Chondrocyte (in vitro differentiated cells): ENCODE measurements at places on chromosomes 1 and 21. TPM values are rescaled to one million over a fixed set of nuclear protein-coding genes. Genes with fewer than 3 reads are reported as not detected.
A peak's percentile ranks its signal among the peaks of the same experiment; 100 is the strongest.

DNA sequence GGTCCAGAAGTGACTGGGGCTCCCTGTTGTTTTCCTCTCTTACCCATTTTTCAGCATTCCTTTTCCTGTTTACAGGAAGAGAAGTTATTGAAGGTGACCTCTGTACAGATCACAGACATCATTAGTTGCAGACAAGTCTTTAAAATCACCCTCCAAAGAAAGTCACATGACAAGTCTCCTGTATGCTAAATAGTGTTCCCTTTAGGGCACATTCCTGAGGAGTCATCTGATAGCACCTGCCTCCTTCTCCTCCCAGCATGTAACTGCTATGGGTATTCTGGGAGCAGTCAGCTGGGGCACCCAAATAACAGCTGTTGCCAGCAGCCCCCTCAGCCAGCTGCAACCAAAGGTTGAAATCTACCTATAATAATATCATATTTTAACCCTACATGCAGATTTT, 200.6 kb downstream of the PTGER3 start:
- DNase-seq: no peak
- peaks cover 2% of the 10 kb centered on the region for H3K27me3 ChIP-seq
- H3K36me3 ChIP-seq: no peaks in the 10 kb centered on the region
- H3K4me1 ChIP-seq: no peaks in the 10 kb centered on the region
- no peak overlapping the region for H3K4me3 ChIP-seq

DNA sequence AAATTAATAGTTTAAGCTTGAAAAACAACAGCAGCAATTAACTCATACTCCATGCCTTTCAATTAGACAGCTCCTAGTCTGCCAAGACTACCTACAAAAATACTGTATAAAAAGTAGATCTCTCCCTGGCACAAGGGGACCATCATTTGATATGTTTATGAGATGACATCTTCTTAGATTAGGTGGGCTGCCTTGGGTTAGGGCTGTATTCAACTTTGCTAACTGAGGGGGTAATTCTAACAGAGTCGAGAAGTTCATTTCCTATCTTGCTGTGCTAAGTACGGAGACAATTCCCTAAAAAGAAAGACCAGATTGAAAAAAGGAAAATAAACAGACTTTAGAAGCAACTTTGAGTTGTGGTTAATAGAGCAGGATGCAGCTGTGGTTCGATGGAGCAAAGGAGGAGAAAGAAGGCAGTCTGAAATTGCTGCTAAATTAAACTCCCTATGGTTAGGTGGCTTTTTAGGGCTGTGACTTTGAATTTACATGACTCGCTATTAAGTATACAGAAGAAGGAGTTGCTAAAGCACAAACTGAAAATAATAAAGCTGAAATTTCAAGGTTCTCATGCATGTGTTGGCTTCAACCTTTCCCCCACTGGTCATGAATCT, 75.4 kb downstream of the CDC7 start:
- DNase-seq: no peak
- no peak overlapping the region for H3K4me3 ChIP-seq

DMRTA2 gene
- total RNA-seq: not detected in 3 replicates

NBL1 gene
- total RNA-seq: 158 to 249 TPM (median 159 TPM) in 3 replicates

GRCh38 chr1:200916681-200917080, 22.0 kb downstream of the INAVA start:
- no peak overlapping the region for H3K4me3 ChIP-seq
- no peak overlapping the region for H3K27ac ChIP-seq
- H3K4me1 ChIP-seq: peaks cover 3% of the 10 kb centered on the region
- H3K27me3 ChIP-seq: no peaks in the 10 kb centered on the region
- H3K36me3 ChIP-seq: no peaks in the 10 kb centered on the region
- DNase-seq: peak; percentile 68

ELAPOR1 gene
- 0.46 to 1.2 TPM (median 0.97 TPM) in 3 replicates for total RNA-seq

DNA sequence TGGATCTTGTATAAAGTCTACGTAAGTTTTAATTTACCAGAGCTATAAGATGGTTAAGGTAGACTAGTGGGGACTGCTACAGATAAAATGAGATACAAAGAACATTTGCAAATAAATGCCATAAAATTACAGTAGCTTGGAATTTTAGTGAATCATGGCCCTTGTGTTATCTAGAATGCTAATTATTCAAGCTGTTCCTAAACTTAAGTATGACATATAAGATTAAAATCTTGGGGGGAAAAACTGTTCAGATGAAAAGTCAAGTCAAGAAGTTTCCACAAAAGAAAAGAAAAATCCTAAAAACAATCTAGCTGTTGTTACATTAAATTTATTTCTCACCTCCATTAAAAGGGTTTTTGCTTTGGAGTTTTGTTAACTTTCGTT, 51.7 kb downstream of the SIM2 start:
- H3K27ac ChIP-seq: peak overlapping the region; percentile 92
- H3K36me3 ChIP-seq: peaks cover 2% of the 10 kb centered on the region
- peaks cover 60% of the 10 kb centered on the region for H3K4me1 ChIP-seq
- DNase-seq: no peak

NBPF4 gene
- not detected in 3 replicates for total RNA-seq

SPRR3 gene
- total RNA-seq: not detected in 3 replicates

DNA sequence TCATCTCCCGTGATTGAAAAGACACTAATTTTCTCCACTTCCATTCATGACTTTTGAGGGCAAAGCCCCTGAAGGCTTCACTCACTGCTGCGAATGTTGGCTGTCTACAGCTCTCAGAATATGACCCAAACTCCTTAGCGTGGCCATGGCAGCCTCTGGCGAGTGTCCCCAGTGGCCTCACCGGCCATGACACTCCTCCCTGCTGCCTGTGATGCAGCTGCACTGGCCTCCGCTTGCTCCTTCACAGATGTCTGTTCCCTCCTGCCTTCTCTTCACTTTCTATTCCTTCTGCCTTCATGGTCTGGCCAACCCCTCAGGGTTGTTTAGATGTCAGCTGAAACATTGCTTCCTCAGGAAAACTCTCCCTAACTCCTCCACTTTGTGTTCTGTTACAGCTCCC, 30.8 kb upstream of the PTPRF start:
- peaks cover 1% of the 10 kb centered on the region for H3K36me3 ChIP-seq
- H3K27me3 ChIP-seq: no peaks in the 10 kb centered on the region
- H3K4me3 ChIP-seq: no peak overlapping the region
- no peak overlapping the region for H3K27ac ChIP-seq
- DNase-seq: no peak

GRCh38 chr1:6131561-6131960, 48.6 kb downstream of the CHD5 start:
- H3K4me3 ChIP-seq: no peak overlapping the region
- peaks cover 4% of the 10 kb centered on the region for H3K36me3 ChIP-seq
- H3K27me3 ChIP-seq: peaks cover 9% of the 10 kb centered on the region
- DNase-seq: peak; percentile 60
- H3K27ac ChIP-seq: no peak overlapping the region
- H3K4me1 ChIP-seq: no peaks in the 10 kb centered on the region
